ENCODE measurements at places on chromosomes 6 and 20.
A peak's percentile ranks its signal among the peaks of the same experiment; 100 is the strongest.

GRCh38 chr6:121584586-121585369 lies 149.3 kb downstream of the GJA1 start:
- DNase-seq = no peak

DNA sequence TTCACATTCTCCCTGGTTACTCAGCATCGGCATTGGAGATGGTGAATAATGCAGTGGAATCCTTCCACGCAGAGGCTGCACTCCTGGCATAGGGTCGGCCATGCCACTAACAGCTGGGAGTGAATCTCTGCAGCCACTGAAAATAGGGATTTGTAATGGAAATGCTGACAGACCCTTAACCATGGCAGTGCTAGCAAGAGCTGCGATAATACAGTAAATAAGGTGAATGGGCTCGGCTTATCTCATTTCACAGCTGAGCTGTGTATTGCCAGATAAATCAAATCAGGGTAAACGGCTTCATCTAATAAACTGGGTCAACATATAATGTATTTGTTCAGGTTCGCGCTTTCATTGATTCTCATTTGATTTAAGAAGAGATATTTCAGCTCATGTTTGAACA lies 156.8 kb downstream of the SLC35B3 start:
- DNase-seq = no peak

GRCh38 chr20:47652794-47653193 lies 132.5 kb downstream of the SULF2 start:
- no peak for DNase-seq

- DNase-seq = no peak
These were observed 152.1 kb upstream of the FLRT3 start for GRCh38 chr20:14489544-14489943.

GRCh38 chr6:144555066-144555465 lies 269.9 kb downstream of the UTRN start:
- DNase-seq = no peak

DNA sequence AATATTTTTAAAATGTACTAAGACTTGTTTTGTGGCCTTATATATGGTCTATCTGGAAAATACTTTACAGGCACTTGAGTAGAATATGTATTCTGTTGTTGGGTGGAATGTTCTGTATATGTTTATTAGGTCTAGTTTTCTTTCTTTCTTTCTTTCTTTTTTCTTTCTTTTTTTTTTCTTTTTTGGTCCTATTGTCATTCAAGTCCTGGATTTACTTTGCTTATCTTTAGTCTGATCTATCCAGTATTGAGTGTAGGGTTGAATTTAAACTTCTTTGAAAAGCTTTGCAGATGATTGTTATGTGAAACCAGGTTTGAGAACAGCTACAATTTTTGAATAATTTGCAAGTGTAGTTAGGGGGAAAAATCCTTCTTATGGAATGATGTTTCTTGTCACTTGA lies 67.1 kb upstream of the GRIK2 start:
- DNase-seq = no peak

- DNase-seq = no peak
These were observed 45.3 kb upstream of the SMIM8 start for GRCh38 chr6:87277123-87277522.

DNA sequence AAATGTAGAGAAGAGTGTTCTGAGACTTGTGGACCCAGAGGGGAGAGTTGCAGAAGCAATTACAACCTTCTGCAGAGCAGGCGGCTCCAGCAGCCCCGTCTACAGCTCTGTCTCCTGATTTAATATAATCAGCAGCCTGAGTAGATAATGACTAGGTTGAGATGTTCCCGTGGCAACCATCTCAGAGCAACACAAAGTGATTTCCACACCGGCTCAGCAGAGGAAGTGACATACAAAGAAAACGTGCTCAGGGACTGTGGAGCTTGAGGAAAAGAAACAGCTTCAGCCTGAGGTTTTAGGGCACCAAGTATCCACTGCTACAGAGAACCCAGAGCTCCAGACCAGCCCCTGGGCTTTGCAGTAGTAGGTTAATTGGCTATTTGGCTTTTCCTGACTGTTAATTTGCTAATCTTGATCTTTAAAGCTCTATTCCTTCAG lies 136.4 kb downstream of the MTFR2 start:
- DNase-seq = no peak

- no peak for DNase-seq
These were observed 25.7 kb downstream of the PRR18 start for GRCh38 chr6:166282394-166283032.

- DNase-seq = no peak
These were observed 235.5 kb downstream of the SYNDIG1 start for GRCh38 chr20:24704899-24705298.

GRCh38 chr6:28682542-28682941 lies 156.9 kb downstream of the GPX5 start:
- DNase-seq = no peak

- DNase-seq = peak; percentile 12
These were observed 1.3 kb downstream of the CARMIL1 start for GRCh38 chr6:25280344-25281074.

- DNase-seq = no peak
These were observed 253.0 kb downstream of the TBC1D7 start for GRCh38 chr6:13075141-13075845.
